Activated CD4-positive, alpha-beta T cell treated with anti-CD3 and anti-CD28 coated beads, Interleukin-2, amount 50 U/mL, for 4 hours (primary cell): ENCODE measurements at places on chromosomes 5 and 9.
A peak's percentile ranks its signal among the peaks of the same experiment; 100 is the strongest.

DNA sequence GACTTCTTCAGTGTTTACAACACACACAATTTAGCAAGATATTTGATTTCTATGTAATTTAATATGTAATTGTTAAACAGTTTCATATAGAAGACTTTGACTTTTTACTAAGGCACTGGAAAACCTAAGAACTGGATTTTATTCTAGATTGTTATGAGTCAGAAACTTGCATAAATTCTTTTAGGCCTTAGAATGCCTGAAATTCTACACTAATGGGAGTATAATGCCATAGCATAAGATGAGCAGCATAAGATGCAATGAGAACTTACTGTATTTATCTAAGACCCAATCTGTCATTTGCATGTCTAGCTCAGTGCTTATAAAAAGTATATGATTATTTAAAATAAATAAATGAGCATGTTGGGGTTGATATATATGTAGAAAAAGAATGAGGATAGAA is 285.2 kb downstream of the CDH12 start:
- no peak for DNase-seq

DNA sequence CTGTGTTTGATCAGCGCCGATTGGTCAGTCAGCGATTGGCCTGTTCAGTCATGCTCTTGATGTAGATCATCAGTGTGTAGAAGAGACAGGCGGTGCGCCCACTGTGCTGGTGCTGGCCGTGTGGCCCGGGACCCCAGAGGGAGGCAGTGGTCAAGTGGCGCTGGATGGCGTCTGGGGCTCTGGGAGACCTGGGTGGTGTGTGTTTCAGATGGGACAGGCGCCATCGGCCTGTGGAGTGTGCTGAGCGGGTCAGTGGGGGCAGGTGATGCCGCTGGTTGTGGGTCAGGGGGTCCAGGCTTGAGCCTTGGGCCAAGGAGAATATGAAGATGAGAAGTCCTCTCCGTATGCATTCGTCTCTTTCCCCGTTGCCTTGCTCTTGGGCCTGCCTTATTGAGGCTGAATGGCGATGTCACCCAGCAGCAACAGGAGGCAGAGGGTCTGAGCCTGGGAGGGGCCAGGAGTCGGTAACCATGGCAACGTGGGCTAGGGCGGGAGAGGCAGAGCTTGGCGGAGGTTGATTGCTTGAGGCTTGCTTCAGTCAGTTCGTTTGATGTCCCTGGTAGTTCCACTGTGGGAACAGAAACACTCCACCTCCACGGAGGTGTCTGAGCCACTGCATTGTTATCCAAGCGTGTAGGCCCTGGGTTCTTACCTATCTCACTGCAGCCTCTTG is 117.8 kb upstream of the CACNA1B start:
- no peak for DNase-seq

- no peak for DNase-seq
These were observed 906.1 kb upstream of the CDH9 start for GRCh38 chr5:27944471-27944870.

DNA sequence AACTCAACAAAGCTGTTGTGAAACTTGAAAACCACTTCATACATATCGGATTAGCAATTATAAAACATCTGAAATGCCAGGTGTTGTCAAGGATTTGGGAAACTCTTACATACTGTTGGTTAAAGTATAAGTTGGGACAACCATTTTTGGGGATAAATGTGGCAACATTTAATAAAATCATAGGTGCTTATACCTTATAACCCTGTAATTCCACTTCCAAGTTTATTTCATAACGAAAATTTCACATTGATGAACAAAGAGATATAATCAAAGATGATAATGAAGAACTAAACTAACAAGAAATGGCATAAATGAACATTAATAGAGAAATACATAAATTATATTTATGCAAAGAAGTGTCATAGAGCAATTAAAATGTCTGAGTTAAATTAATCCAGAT is 54.3 kb downstream of the ANKRD55 start:
- DNase-seq = no peak

DNA sequence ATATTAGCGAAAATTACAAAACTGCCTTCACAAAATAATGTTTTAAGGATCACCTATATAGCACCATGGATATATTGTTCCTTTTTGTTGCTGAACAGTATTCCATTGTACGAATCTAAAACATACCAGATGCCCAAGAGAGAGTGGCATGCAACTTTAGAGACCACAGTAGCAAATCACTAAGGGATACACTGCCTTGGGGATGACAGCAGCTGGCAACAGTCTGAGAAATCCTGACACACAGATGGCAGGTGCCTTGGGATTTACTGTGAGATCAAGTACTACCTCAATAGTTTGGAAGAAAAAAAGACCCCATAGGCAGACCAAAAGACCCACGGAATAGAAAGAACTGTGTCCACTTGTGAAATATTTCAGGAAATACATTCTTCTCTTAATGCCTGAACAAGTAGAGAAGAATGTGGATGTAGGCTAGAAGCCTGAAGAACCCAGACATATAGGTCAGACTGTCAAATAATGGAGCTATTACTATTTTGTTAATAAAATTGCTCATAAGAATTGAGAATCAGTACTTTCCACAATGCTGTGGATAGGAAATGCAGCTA is 53.4 kb downstream of the PLPP1 start:
- no peak for DNase-seq

- peak; percentile 52 for DNase-seq
These were observed 2.6 kb upstream of the RFX3 start for GRCh38 chr9:3528451-3528850.

- DNase-seq = no peak
These were observed 422 bp upstream of the TRIM32 start for GRCh38 chr9:116686693-116687073.

- no peak for DNase-seq
These were observed 367.5 kb upstream of the BRINP1 start for GRCh38 chr9:119736491-119737454.

DNA sequence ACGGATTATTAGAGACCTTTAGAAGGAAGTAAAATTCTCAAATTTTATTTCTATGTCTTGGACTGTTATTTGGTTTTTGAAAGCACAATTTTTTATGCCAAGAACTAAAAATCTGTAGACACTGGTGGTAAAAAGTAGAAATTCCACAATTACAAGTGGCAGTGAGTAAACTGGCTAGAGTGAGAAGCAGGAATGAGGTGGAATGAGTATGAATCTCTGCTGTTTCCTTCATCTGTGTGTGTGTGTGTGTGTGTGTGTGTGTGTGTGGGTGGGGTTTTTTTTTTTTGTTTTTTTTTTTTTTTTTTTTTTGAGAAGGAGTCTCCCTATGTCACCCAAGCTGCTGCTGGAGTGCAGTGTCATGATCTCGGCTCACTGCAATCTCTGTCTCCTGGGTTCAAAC is 94.2 kb downstream of the TLE4 start:
- no peak for DNase-seq

DNA sequence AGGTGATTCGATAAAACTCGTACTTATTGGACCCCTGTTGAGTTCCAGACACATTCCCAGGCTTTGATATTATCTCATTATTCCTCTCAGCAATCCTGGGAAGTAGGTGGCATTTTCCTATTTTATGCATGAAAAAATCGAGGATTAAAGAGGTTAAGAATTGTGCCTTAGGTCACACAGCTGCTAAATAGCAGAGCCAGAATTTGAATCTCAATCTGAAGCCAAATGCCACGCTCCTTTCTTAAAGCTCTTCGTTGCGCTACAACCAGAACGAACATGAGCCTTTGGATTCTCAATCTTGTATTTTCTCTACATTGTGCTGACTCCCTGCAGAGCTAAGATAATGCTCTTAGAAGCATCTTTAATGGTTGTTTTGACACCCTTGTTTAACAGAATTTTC is 527.8 kb upstream of the TLE4 start:
- no peak for DNase-seq

GRCh38 chr5:79518718-79519117 is 4.8 kb upstream of the HOMER1 start:
- no peak for DNase-seq

- no peak for DNase-seq
These were observed 65.7 kb upstream of the TNFAIP8 start for GRCh38 chr5:119290161-119290569.

DNA sequence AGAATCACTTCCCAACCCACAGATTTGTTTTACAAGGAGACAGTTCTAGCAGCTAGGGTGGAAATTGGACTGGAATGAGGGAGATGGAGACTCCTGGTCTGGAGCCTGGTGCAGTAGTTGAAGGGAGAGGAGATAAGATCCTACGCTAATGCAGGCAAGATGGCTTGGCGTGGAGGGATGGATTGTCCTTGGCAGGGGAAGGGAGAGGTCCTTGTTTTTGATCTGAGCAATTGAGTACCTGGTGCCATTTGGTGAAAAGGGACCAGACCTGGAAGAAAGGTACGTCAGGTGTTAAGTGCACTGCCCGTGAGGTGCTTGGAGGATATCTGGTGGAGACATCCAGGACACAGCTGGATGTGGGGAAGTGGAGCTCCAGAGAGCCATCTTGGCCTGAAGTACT is 35.7 kb downstream of the ANGPTL2 start:
- no peak for DNase-seq

DNA sequence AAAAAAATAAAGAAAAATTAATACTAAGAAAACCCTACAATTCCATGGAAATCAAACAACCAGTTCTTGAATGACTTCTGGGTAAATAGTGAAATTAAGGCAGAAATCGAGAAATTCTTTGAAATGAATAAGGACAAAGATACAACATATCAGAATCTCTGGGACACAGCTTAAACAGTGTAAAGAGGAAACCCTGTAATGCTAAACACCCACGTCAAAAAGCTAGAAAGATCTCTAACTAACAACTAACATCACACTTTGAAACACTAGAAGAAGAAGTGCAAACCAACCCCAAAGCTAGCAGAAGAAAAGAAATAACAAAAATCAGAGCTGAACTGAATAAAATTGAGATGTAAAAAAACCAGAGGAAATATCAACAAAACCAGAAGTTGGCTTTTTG is 114.6 kb upstream of the CD180 start:
- no peak for DNase-seq

GRCh38 chr5:25190521-25191000 is 545.8 kb upstream of the CDH10 start:
- no peak for DNase-seq

- DNase-seq = no peak
These were observed 446.5 kb downstream of the GABRG2 start for GRCh38 chr5:162514116-162514515.

GRCh38 chr5:133520062-133520461 is 92.3 kb downstream of the FSTL4 start:
- DNase-seq = no peak

- DNase-seq = no peak
These were observed 28.3 kb downstream of the IARS1 start for GRCh38 chr9:92265154-92265553.

- no peak for DNase-seq
These were observed 221.3 kb upstream of the FTMT start for GRCh38 chr5:121630402-121630801.

DNA sequence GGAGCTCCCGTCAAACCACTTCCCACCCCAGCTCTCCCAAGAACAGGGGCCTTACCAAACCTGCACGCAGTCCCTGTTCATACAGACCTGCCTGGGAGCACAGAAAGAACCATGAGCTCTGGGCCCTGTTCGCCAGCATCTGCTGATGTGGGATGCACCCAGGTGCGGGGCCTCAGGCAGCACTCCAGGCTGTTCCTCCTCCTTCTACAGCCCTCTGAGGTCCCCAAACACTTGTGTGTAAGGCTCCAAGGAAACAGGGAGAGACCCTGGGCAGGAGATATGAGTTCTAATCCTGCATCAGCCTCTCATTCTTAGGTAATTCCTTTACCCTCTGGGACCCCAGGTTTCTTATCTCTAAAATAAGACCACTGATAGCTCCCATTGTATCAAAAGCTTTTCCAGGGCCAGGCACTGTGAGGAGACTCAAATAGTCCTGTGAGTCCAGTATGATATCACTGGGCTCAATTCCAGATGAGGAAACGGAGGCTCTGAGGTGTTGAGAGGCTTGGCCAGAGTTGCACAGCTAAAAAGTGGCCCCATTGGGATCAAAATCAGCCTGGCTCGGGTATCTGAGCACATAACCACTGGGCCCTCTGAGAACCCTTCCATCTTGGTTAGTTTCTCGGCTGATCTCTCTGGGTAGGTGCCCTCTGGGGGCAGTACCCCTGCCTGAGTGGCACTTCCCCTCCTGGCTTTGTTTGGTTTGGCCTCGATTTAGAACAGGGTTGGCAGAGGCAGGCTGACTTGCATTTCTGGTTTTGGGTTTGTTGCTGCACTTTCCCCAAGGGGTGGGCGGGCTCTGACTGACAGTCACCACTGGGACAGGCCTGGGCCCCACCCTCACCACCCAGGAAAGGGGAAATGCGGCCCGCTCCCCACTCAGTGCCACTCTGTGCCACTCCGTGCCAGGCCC is 116.8 kb downstream of the RGS3 start:
- DNase-seq = peak; percentile 53

DNA sequence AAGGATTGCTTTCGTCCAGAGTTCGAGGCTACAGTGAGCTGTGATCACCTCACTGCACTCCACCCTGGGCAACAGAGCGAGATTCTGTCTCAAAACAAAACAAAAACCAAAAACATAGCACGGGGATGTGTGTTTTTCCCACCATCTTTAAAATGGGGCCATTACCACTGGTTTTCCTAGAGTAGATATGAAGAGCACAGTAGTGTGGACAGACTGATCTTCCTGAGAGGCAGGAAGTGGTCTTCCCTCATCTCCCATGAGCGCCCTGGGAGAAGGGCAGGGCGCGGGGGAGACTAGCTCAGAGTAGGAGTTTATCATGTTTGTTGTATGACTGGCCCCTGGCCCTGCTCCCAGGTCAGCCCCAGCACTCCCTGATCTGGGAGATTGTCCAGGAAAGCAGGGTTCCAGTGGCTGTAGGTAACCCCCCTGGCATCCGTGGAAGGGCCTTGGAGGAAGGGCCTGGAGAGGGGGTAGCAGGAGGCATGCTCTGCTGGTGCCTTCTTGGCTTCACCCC is 2.3 kb downstream of the SUSD3 start:
- no peak for DNase-seq

- DNase-seq = no peak
These were observed 1981.1 kb downstream of the EFNA5 start for GRCh38 chr5:105689596-105689995.

DNA sequence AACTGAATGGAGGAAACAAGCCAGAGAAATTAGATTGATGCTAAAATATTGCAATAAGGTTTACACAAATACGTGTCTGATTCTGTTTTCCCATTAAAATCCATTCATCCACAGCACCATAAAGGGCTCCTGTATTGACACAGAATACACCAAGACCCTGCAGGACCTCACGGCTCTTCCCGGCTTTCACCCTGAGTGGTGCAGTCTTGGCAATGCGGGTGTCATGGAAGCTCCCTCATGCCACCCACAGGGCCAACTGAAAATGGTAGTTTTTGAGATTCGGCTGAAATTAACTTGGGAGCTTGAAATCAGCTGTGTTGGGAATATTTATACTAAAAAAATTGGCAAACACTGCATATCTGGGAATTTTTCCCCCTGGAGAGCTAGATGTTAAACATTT is 17.3 kb upstream of the EXOC3 start:
- no peak for DNase-seq

GRCh38 chr9:83185488-83186154 is 122.7 kb upstream of the RASEF start:
- no peak for DNase-seq

DNA sequence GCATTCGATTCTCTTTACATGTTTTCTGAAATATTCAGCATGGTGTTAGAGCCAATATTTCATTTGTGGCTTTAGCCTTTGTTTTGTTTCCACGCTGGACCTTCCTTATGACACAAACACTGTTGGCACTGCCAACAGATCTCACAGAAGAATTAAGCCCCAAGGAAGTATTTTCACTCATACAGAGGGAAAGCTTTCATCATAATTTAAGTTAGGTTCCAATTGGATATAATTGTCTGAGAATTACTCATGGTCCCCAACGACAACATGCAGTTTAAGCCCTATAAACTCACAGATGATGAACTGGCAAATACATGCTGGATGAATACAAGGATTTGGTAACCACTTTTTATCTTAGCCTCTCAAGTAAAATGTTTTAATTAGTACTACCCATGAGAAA is 259.5 kb downstream of the EBF1 start:
- no peak for DNase-seq
